ENCODE measurements at places on chromosomes 16 and 17. TPM values are rescaled to one million over a fixed set of nuclear protein-coding genes. Genes with fewer than 3 reads are reported as not detected.
A peak's percentile ranks its signal among the peaks of the same experiment; 100 is the strongest.

- DNase-seq: no peak
These were observed 122.2 kb downstream of the SLC39A11 start for GRCh38 chr17:72970246-72970645.

HSD17B2 gene
- 31.6 TPM for total RNA-seq

- peak; percentile 96 for DNase-seq
These were observed 956 bp upstream of the CHD3 start for GRCh38 chr17:7887482-7888183.

DNA sequence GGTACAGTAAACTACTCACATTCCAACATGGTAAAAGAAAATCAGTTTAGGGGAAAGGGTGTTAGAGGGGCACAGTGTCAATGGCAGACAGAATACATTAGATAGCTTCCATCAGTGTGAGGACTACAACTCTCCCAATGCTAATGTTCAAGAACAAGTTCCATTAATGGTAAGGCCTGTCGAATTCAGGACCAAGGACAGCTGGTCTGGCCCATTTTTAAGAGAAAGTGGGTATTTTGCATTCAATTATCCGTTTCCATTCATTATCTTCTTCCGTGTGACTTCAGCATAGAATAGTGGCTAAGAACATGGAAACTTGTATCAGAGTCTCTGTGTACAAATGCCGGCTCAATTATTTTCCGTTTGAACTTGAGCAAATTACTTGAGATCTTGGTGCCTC lies 98.4 kb downstream of the XYLT1 start:
- DNase-seq: no peak

DNA sequence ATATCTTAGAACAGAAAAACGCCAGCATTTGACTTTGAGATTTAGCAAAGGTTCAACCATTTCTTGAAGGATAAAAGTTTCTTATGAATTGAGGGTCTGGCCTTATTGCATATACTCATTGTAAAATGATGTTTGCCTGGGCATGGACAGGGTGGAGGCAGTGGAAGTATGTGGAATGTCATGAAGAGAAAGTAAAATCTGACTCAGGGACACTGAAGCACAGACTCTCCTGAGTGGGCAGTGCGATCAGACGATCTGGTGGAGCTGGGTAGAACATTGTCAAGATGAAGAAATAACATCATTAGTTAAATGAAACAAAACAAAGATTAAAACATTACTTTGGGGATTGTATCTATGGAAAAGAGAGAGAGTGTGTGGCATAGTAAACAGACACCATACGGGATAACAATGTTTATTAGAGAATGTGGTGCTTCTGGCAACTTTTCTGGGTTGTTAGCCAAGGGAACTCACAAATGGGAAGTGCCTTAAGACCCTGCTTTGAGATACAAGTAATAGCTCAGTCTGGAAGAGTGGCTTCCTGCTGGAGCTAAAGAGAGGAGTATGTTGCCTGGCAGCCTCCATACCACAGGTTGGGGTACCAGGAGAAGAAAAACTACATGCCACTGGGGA lies 4.4 kb downstream of the MAP3K3 start:
- DNase-seq: no peak

KRTAP1-5 gene
- not detected for total RNA-seq

GRCh38 chr16:85242140-85242539 lies 129.9 kb upstream of the CIBAR2 start:
- no peak for DNase-seq

- no peak for DNase-seq
These were observed 445 bp upstream of the DBNDD1 start for GRCh38 chr16:90019543-90020259.

GRCh38 chr16:70689970-70690891 lies 4.4 kb upstream of the MTSS2 start:
- DNase-seq: no peak

SLFN14 gene
- total RNA-seq: 0.48 TPM

DNA sequence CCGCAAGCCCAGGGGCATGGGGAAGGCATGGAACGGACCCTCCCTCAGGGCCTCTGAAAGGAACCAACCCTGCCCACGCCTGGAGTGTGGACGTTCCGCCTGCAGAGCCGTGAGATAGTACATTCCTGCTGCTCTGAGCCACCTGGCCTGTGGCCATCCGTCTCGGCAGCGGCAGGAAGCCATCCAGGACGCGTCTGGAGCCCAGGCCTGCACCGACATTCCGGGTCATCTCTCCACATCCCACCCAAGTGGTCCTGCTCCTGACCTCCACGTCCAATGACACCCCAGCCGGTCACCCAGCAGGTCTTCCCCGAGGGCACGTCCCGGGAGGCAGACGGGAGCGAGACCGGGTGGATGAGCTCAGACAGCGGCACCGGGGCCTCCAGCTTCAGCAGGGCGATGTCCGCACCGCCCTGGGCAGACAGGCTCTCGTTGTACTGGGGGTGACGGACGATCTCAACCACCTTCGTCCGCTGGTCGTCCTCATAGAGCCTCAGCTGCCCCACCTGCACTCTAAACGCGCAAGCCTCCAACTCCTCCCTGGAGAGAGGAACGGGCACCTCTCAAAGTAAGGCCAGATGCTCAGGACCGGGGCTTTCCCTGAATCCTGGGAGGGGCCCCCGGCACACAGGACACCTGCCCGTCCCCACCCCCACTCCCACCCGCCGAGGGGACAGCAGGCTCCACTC lies 21.3 kb upstream of the UBE2I start:
- no peak for DNase-seq

GRCh38 chr16:6193718-6194117 lies 1096.1 kb upstream of the EEF2KMT start:
- DNase-seq: no peak

- no peak for DNase-seq
These were observed 8.2 kb downstream of the TUBG2 start for GRCh38 chr17:42667088-42667951.

DNA sequence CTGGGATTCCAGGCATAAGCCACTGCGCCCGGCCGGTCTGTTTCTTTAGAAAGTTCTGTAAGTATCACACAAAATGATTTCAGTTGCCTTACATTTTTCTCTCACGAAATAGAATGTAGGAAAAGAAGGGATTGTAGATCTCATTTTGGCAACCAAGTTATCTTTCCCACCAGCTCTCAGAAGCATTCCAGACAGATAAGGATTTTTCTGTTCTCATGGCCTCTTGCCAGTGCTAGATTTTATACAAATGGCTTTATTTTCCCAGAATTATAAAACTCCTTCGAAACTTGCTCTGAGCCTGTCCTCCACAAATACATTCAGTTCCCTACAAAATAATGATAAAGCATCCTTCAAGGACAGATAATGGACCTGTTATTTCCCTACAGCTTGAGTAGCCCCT lies 46.9 kb downstream of the LCMT1 start:
- DNase-seq: no peak

GRCh38 chr17:41496803-41497484 lies 7.2 kb upstream of the KRT36 start:
- DNase-seq: no peak

PRR35 gene
- not detected for total RNA-seq

DNA sequence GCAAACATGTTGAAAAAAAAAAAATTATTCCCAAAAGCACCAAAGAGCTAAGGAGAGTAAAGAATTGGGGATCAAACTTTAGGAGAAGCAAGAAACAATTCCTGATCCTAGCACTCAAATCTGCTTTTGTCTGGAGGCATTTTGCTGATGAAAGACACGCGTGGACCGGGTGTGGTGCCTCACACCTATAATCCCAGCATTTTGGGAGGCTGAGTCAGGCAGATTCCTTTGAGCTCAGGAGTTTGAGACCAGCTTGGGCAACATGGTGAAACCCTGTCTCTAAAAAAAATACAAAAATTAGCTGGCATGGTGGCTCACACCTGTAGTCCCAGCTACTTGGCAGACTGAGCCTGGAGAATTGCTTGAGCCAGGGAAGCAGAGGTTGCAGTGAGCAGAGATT lies 35.4 kb downstream of the ZFP90 start:
- DNase-seq: no peak

GRCh38 chr16:49281480-49281842 lies at the start of gene CBLN1:
Gene CBLN1 (minus strand): TSS chr16:49281838. CDS start chr16:49281465, 373 bp downstream.
- no peak for DNase-seq

GRCh38 chr17:27596566-27597187 lies 34.3 kb upstream of the LGALS9 start:
- DNase-seq: no peak

GRCh38 chr17:77304051-77304745 lies 163.4 kb downstream of the SEC14L1 start:
- no peak for DNase-seq

PRAC2 gene
- 2.1 TPM for total RNA-seq

DNA sequence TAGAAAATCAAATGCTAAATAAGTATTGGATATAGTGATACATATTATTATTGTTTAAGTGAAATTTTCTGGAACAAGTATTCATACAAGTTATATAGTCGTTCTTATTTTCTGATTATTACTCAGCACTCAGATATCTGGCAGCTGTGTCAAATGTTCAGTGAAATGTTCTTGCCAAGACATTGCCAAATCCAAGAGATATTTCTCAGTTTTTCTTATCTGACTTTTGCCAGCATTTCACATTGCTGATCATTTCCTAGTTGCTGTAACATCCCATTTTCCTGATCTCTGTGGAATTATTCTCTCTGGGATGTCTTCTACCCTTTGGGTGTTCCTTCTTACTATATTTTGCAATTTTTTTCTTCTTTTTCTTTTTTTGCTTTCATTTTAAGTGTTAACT lies 262.3 kb downstream of the KIF2B start:
- no peak for DNase-seq

DNA sequence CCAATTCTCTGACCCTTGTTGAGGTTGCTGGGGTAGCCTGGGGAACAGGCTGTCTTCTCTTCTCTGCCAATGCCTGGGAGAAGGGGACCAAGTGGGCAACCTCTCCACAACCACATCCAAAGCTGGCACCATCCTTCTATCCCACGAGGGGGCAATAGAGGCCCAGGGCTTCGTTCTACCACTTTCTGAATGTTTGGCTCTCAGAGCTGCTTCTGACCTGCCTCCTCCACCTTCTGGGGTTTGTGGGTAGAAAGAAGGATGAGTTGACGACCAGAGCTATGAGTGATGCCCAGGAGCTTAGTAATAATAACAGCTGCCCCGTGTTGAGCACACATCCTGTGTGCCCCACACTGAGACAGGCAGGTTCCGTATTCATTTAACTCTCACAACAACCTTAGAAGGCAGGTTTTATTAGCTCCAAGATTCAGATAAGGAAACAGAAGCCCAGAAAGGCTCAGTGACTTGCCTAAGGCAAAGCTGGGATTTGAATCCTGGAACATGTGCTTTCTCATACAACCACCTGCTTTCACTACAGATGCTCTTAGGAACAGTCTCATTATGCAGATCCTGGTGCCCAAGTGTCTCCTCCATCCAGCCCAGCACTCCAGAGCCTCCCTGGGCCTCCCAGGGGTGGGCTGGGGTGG lies 11.1 kb downstream of the TSPOAP1 start:
- no peak for DNase-seq

KRT32 gene
- not detected for total RNA-seq

DNA sequence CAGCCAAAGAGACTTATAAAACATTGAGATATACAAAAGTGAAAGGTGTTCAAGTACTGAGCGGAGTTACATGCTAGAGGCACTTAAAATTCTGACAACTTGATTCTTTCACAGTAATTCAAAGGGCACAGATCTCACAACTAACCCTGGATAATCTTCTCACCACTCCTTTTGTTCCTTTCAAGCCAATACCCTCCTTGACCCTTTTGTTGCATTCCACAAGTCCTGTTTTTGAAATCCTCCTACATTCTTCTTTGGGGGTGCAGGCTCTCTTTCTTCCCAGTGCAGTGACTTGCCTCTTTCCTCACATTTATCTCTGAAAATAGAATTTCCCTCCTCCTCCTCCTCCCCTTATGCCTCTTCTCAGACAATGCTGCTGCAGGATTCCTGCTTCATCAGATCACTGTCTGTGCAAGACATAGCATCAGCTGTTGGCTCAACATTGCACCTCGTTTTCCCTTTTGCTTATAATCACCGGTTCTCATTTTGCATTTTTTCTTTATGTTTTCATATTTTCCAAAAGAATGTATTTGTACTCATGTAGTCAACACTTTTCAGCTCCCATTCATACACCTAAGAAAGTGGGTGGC lies 199.3 kb downstream of the CDH8 start:
- DNase-seq: no peak

DNA sequence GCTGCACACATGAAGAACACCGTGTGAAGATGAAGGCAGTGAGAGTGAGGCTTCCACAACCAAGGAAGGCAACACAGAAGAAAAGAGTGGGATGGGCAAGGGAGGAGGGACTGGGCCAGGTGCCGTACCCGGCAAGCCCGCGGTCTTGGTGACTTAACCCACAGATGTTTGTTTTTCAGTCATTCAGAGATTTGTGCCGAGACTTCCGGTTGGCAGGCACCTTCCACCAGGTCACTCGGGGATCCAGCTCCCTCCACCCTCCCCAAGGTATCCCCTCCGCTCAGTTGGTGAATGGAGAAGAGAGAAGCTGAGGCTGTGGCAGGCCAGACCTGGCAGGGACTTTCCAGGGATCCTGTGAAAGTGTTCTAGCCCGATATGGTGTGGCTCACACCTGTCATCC lies 4.9 kb upstream of the KREMEN2 start:
- no peak for DNase-seq

KRT40 gene
- total RNA-seq: not detected

DNA sequence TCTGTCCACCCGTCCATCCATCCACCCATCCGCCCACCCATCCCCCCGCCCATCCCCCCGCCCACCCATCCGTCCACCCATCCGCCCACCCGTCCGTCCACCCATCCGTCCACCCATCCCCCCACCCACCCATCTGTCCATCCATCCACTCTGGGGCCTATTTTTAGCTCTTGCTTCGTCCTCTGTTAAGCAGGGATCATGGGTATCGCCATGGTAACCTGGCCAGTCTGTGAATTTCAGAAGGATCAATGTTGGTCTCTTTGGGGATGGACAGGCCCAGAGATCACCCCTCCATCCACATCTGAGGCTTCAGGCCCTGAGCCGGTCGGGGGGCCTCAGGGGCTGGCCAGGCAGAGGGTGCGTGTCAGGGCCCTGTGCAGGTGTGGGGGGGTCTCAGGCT lies 15.2 kb upstream of the DPEP1 start:
- DNase-seq: no peak

KRT33A gene
- not detected for total RNA-seq

KRT27 gene
- not detected for total RNA-seq

GRCh38 chr16:7887316-7887715 lies 554.7 kb downstream of the RBFOX1 start:
- DNase-seq: no peak

FAM20A gene
- 6.1 TPM for total RNA-seq

DNA sequence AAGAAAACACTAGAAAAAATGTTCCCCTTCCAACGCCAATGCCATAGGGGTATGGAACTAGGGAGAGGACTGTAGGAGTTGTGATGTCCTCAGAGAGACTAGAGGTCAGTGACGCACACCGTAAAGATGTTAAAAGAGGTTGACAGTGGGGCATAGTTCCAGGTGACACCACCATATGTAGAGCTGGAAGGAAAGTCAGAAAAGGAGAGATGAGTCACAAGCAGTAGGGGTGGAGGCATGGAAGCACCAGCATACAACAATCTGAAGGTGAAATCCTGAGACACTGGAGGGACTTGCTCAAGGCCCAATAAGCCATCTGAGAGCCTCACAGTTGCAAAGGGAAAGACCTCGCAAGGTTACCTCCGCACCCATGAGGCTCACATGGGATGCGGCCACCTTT lies 76.0 kb downstream of the ZNF18 start:
- no peak for DNase-seq

XYLT2 gene
- 17.6 TPM for total RNA-seq

HCRT gene
- not detected for total RNA-seq

- DNase-seq: no peak
These were observed 8.5 kb downstream of the ZFPM1 start for GRCh38 chr16:88461331-88462269.

PKMYT1 gene
- 2.5 TPM for total RNA-seq

KRT26 gene
- total RNA-seq: not detected

BICDL2 gene
- 7.2 TPM for total RNA-seq

- no peak for DNase-seq
These were observed 996 bp downstream of the SUMO2 start for GRCh38 chr17:75181608-75182318.

GPS1 gene
- total RNA-seq: 37.3 TPM

Data from urinary bladder (tissue), 4 donors.